ENCODE measurements at places on chromosomes 12 and 14.

- DNase-seq = no peak
Measured at GRCh38 chr12:123011701-123012100, 31.2 kb downstream of the ARL6IP4 start.

GRCh38 chr14:85172290-85172689, 357.7 kb upstream of the FLRT2 start:
- no peak for DNase-seq

DNA sequence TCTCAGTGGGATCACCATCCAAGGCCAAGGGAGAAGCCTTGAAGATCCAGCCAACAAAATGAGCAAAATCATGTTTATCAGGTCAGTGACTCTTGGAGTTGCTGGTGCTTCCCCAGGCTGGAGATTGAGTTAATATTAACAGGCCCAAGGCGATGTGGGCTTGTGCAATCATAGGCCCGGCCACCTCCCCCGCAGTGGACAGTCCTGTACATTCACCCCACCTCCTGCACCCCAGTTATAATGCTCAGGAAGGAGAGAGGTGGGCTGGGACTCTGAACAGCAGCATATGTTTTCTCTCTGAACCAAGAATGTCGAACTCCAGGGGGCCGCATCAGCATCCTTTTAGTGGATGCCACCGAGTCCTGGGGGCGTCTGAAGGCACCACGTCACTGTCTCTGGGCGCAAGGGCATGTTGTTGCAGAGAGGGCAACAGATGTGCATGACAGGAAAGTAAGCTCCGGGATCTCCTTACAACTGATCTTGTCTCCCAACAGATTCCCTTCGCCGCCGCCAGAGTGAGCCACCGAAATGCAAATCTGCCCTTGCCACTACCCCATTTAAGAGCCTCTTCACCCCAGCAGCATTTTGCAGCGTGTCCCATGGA, 32.2 kb upstream of the SERPINA6 start:
- no peak for DNase-seq

- no peak for DNase-seq
Measured at GRCh38 chr12:11863988-11864387, 206.8 kb upstream of the BCL2L14 start.

GRCh38 chr14:21405097-21405496, 21.3 kb upstream of the SUPT16H start:
- no peak for DNase-seq
